AG20443 (cell line): ENCODE measurements at places on chromosomes 2 and 18.
A peak's percentile ranks its signal among the peaks of the same experiment; 100 is the strongest.

GRCh38 chr18:69817335-69817940 lies 130.2 kb downstream of the CD226 start:
- peak; percentile 47 for DNase-seq

DNA sequence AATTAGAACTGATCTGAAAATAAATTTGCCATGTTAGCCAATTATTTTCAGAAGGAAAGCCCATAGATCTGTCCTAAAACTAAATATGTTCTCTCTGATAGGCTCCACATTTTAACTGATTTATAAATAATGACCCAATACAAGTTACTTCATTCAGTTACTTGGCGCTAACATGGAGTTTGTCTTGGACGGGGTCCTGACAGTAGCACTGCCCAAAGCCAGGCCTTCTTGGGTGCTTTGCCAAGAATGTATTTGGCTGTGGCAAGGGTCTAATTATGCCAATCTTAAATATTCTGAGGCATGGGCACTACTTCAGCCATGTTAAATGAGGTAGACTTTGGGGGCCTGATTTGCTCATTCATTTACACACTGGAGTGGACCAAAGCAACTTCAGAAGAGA lies 135.0 kb upstream of the PKDCC start:
- no peak for DNase-seq

GRCh38 chr2:121200419-121201315 lies 84.3 kb downstream of the TFCP2L1 start:
- DNase-seq = no peak

DNA sequence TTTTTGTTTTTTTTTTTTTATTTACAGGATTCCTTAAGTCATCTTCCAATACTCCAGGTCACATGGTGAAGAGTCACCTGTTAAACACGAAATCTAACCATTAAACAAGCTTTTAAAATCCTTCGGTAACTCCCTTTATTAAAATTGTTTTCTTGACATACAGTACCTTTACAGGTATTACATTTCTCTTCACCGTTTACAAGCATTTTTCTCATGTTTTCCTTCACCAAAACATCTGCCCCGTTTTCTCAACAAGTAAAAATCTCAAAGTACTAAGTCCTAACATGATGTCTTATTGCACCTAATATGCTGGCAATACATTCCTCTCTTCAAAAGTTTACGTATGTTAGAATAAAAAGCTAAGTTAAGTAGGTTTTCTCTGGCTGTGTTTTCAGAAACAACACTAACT lies 1.1 kb downstream of the PUM2 start:
- no peak for DNase-seq

DNA sequence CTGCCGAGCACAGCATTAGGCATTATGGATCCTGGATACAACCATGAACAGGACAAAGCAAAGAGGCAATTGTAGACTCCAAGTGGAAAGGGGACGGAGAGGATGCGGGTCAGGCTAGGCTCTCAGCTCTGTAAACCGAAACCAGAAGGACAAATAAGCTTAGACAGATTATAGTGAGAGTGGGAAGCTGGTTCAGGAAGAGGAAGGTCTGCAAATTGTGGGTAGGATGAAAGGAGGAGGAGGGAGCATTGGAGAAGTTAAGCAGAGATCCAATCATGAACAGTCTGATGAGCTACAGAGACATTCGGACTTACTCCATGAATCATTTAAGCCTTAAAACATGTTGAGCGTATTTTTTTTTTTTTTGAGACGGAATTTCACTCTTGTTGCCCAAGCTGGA lies 3.0 kb downstream of the MSH6 start:
- no peak for DNase-seq

DNA sequence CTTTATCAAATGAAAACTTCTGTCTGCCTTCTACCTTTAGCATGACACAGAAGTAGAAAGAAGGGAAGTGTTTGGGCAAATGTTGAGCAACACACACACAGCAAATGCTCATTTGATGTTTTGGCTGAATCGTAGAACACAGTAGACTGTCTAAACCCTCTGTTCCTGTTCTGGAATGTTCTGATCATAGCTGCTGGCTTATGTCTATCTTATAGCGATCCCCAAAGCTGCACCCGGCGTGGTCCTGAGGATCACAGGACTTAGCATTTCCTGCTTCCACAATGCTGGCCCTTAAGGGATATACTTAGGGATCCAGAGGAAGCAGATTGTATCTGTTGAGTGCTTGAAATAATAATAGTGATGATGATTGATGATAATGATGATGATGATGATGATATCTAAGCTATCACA lies 15.2 kb downstream of the GNLY start:
- no peak for DNase-seq

- DNase-seq = no peak
Measured at GRCh38 chr18:23743733-23744333, 54.6 kb downstream of the LAMA3 start.

- no peak for DNase-seq
Measured at GRCh38 chr18:63315876-63316275, 3.7 kb downstream of the BCL2 start.

- DNase-seq = no peak
Measured at GRCh38 chr2:192546565-192546964, 351.8 kb upstream of the TMEFF2 start.

GRCh38 chr2:84515788-84516187 lies 510 bp upstream of the DNAH6 start:
- DNase-seq = no peak

DNA sequence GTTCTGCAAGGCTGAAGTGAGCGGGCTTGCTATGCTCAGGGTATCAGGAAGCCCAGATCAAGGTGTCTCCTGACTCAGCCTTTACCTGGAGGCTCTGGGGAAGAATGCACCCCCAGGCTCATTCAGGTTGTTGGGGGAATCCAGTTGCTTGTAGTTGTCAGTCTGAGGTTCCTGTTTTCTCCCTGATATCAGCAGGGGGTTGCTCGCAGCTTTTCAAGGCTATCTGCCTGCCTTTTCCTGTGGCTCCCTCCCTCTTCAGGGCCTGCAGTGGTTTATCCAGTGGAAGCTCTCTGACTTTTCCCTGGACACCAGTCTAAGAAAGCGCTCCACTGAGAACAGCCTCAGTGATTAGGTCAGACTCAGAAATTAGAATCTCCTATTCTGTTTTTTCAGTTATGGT lies 116.6 kb downstream of the PTPRM start:
- no peak for DNase-seq
